ENCODE measurements at places on chromosomes 2 and 18.

DNA sequence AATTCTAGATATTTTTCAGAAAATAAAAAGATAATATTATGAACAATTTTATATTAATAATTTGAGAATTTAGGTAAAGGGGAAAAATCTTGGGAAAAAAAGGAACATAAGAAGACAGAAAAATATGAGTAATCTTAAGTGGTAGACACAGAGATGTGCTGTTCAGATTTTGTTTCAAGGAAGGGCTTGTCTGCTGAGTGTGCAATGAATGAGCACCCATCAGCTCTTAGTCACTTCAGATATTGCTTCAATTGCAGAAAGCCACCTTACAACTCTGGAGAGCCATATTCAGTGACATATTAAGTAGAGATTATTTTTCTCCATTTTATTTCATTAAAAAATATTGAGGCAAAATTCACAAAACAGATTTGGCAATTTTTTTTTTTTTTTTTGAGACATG is 282.0 kb upstream of the CHST9 start:
- no peak for DNase-seq

GRCh38 chr18:31015715-31016434 is 26.7 kb downstream of the DSC3 start:
- no peak for DNase-seq

- no peak for DNase-seq
These were observed 961 bp downstream of the GEN1 start for GRCh38 chr2:17754773-17755425.

GRCh38 chr2:43524177-43524965 is 71.5 kb downstream of the THADA start:
- DNase-seq, result no peak

GRCh38 chr18:78492064-78492812 is 487.4 kb upstream of the SALL3 start:
- no peak for DNase-seq

GRCh38 chr2:9952286-9952737 is 819 bp downstream of the GRHL1 start:
- no peak for DNase-seq

DNA sequence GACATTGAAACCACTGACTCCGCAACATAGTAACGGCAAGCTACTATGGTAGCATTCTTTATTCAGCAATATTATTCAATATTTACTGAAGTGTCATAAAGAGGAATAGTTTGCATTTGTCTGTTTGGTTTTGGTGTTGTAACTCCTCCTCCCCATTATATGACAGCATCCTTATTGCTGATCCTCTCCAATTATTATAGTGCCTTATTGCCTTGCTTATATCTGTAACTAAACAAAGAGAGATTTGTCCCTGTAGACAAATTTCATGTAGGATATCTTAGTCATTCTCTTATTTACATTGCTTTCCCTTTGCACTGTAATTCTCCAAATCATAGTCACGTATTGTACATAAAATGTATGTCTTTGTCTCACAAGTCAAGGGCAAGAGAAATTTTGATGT is 1041.2 kb upstream of the ZEB2 start:
- no peak for DNase-seq

GRCh38 chr2:36403675-36404230 is 48.2 kb downstream of the CRIM1 start:
- no peak for DNase-seq

- no peak for DNase-seq
These were observed 212.7 kb upstream of the SLC14A2 start for GRCh38 chr18:45402485-45403056.

GRCh38 chr18:45739268-45739667 is 15.3 kb downstream of the SLC14A1 start:
- no peak for DNase-seq

- DNase-seq, result no peak
These were observed 77.5 kb downstream of the OSBPL6 start for GRCh38 chr2:178271629-178272333.
